Aorta (tissue), 5 donors: ENCODE measurements at places on chromosomes 11 and 22. TPM values are rescaled to one million over a fixed set of nuclear protein-coding genes. Genes with fewer than 3 reads are reported as not detected.

- no peak for DNase-seq
These were observed 126.9 kb downstream of the APIP start for GRCh38 chr11:34789196-34789834.

GRCh38 chr11:69287968-69288882 is 5.7 kb upstream of the MYEOV start:
- no peak for DNase-seq

- peak; percentile 74 for DNase-seq
These were observed 43.9 kb downstream of the BIRC2 start for GRCh38 chr11:102390667-102391465.

DNA sequence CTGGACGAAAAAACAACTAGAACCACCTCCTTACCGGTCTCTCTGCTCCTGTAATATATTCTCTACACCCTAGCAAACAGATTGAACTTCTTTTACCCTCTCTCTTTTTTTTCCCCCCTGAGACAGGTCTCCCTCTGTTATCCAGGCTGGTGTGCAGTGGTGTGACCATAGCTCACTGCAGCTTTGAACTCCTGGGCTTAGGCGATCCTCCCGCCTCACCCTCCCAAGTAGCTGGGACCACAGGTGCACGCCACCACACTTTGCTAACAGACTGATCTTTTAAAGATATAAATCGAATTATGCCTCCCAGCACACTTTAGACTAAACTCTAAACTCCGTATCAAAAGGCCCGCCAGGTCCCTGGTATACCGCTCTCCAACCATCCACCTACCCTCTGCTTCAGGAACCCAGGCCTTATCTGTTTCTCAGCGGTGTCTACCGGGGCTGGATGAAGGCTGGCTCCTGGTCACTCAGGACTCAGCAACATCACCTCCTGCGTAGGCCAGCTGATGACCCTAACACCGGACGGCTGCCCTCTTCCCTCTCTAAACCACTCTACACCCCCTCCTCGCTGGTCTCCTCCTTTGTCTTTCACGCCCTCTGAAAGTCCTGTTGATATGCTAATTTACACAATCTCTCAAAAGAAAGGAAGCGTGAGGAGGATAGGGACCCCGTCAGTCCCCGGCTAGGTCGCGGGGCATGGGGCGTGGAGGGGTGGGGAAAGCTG is 745 bp downstream of the C22orf39 start:
- DNase-seq, result no peak

DNA sequence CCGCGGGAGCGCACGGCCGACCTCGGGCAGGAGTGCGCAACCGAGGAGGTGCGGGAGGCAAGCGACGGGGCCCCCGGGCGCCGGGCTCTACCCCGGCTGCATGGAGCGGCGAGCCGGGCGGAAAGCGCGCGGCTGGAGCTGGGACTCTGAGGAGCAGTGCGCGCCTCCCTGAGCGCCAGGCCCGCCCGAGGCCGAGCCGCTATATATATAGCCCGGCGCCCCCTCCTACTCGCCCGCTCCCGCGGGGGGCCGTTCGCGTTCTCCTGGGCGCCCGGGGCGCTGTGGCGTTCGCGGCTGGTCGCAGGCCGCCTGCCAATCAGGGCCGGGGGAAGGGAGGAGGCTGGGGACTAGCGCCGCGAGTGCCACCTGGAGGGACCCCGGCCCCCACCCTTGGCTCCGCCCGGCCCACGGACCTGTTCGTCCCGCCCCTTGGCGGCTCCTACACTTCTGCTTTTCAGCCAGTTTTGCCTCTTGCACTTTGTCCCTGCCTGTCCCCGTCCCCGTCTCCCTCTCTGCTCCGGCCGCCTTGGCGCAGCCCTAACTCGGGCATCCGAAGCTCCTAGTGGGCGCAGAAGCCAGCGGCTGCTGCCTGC is at the start of gene FGF4:
Gene FGF4 (minus strand): TSS at position 179 of the 593 bp plus-strand sequence. CDS start 257 bp downstream, outside the sequence.
- no peak for DNase-seq

DNA sequence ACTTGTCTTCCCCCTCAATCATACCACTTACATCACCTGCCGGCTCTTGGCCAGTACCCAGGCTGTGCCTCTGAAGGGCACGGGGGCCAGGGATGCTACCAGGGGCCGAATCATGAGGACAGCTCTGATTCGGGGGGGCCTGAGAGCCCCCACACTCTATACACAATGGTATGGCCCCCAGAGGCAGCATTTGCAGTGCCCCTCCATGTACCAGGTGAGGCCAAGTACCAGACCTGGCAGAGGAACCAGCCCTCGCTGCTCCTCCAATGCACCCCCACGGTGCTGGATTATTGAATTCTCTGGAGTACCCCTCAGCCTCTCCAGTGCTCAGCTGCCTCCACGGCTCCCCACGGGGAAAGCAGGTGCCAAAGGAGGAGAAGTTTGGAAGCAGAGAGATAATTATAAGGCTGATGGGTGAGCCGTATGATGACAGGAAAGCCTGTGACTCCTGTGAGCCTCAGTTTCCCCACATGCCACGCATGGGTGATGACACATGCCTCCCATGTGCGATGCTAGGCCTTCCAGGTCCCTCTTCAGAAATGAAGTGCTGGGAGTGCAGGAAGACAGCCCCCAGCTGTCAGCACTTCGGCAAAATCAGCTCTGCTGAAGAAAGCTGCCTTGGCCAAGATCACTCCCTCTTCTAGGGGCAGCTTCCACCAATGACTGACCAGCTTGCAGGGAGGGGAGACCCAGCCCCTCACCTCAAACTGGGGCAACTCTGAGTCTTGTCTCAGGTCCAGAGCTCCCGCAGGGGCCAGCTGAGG is 69.9 kb downstream of the THAP12 start:
- no peak for DNase-seq

DNA sequence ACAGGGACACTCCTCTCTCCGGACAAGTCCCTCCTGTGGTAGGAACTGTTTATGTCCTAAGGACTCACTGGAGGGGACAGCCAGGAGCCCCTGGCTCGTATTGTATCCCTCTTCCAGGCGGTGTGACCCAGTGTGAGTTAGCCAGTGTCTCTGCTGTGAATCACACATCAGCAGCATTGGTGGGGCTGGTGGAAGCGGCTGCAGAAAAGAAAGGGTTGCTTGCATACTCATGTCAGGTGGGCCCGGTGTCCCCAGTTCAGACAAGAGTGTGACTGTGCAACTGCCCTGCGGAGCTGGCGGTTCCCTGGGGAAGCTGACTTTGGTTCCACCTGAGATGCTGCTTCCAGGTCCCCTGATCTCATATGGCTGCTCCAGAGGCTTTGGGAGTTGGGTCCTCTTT is 99.4 kb downstream of the ZBTB16 start:
- DNase-seq, result no peak

DNA sequence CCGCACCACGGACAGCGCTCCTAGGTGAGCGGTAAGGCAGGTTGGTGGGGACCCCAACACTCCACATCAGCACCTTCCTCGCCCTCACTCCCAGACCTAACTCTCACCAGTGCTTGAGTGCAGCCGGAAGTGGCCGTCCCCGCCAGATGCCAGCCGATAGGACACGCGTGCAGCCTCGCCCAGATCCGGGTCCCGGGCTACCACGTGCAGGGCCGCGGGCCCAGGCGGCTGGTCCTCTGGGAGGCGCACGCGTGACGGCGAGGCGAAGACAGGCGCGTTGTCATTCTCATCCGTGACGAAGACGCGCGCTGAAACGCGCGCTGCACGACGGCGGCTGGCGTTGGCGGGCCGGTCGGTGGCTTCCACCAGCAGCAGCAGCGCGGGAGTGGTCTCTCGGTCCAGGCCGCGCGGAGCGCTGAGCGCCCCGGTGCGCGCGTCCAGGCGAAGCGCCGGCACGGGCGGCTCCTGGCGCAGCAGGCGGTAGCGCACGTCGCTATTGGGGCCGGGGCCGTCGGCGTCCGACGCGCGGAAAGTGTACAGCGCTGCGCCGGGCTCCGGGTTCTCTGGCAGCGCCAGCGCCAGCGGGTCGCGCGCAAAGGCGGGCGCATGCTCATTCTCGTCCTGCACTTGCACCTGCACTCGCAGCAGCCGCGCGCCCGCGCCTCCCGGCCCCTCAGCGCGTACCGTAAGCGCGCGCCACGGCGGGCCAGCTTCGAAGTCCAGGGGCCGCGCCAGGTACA is 10.8 kb upstream of the TPP1 start:
- no peak for DNase-seq

DNA sequence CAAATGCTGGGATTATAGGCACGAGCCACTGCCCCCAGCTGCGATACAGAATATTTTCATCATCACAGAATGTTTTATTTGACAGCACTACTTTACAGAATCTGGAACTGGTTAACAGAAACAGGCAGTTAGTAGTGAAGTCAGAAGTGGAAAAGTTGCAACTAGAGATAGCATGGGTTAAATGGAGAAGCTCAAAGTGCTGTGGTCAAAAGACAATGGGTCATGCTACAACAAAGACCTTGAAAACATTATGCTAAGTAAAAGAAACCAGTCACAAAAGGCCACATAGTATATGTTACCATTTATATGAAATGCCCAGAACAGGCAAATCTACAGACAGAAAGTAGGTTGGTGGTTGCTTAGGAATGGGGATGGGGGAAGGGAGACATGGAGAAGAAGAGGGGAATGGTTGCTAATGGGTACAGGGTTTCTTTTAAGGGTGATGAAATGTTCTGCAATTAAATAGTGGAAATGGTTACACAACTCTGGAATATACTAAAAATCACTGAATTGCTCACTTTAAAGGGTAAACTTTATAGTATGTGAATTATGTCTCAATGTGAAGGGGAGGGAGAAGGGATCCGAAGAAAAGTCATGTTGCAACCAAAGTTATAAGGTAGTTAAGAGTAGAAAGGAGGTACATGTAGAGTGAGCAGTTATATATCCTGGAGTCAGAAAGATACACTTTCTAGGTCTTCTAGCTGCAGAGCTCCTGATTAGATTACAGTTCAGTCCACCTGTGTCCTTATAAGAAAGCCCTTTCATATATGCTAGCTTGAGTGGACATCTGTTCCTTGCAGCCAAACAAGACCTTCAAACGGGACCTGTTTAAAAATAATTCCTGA is 46.3 kb upstream of the RAPSN start:
- no peak for DNase-seq

DNA sequence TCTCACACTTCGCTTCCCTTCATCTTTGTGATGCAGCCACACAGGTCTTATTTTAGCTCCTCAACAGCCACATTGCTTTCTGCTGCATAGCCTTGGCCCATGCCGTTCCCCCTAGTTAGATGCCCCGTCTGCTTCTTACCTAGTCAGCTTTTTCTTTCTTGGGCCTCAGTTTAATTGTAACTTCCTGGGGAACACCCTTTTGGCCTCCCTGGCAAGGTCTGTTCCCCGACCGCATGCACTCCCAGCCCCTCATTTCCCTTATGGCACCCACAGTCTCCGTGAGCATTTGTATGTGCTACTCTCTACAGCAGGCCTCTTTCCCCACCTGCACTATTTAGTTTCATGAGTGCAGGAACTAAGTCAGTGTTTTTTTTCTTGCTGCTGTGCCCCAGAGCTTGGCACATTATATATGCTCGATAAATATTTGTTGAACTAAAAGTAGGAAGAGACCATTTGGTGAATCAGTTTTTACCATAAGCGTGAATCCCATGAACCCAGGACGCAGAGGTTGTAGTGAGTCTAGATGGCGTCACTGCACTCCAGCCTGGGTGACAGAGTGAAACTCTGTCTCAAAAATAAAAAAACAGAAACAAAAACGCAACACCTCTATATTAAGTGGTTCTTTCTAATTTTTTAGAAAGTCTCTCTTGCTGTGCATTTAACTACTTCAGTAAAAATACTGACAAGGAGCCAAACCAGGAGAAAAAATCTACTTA is 38.5 kb downstream of the TNRC6B start:
- no peak for DNase-seq

DNA sequence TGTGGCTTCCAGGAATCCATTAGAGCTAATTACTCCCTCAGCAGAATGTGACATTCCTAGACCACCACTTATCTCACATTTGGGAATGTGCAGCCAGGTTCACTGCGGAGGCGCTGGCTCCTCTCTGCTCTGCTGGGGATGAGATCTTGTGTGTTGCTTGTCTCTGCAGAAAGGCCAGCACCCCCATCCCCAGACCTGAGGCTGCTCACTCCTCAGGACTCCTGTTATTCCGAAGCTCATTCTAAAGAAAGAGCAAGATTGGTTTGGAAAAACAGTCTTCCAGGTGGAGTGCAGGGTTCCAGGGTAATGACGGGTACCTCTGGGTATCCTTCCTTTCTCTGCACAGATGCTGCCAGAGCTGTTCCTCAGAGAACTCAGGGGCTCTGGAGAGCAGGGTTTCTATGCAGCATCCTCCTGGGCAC is 20.8 kb downstream of the RSPH14 start:
- DNase-seq, result no peak

- DNase-seq, result no peak
These were observed 361.1 kb upstream of the CCDC179 start for GRCh38 chr11:23221366-23221765.

GRCh38 chr11:65071907-65072630 is 11.8 kb downstream of the CDCA5 start:
- no peak for DNase-seq

The CABP4 gene
- total RNA-seq, result 2.4 TPM

The PDE2A gene
- 53.7 TPM for total RNA-seq

The WT1 gene
- total RNA-seq, result not detected

The LYVE1 gene
- total RNA-seq, result 165 TPM

The MMP27 gene
- total RNA-seq, result not detected

The SLC25A1 gene
- total RNA-seq, result 51.6 TPM

The PIH1D2 gene
- total RNA-seq, result 1.4 TPM

The MS4A10 gene
- total RNA-seq, result not detected

The SMTNL1 gene
- total RNA-seq, result not detected
